ENCODE measurements at places on chromosomes 5 and 9.

GRCh38 chr9:78406933-78407332 lies 110.0 kb downstream of the PSAT1 start:
- peak; percentile 91 for DNase-seq
- no peak overlapping the region for H3K4me3 ChIP-seq
- peaks cover 28% of the 10 kb centered on the region for H3K4me1 ChIP-seq
- H3K27me3 ChIP-seq, result no peaks in the 10 kb centered on the region
- no peaks in the 10 kb centered on the region for H3K36me3 ChIP-seq
- H3K27ac ChIP-seq, result peak overlapping the region; percentile 20

DNA sequence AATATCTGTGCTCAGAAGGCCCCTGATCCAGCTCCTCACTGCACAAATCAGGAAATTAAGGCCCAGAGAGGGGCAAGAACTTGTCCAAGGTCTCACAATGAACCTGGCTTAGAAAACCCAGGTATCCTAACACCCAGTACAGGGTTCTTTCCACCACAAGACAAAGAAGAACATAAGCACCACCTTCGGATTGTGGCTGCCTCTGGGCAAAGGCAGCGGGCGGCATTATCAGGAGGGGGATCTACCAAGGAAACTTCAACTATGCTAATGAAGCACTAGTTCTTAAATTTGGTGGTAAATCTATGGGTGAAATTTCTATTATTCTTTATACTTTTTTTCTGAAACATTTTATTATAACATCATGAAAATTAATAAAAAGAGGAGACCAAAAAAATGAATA lies 17.9 kb downstream of the ANXA6 start:
- peaks cover 80% of the 10 kb centered on the region for H3K36me3 ChIP-seq
- H3K27me3 ChIP-seq, result no peaks in the 10 kb centered on the region
- no peak overlapping the region for H3K4me3 ChIP-seq
- DNase-seq, result no peak
- no peaks in the 10 kb centered on the region for H3K4me1 ChIP-seq
- H3K27ac ChIP-seq, result no peak overlapping the region

- H3K4me1 ChIP-seq, result peaks cover 29% of the 10 kb centered on the region
- DNase-seq, result no peak
- peaks cover 25% of the 10 kb centered on the region for H3K27me3 ChIP-seq
- H3K27ac ChIP-seq, result no peak overlapping the region
Observed at GRCh38 chr9:96133321-96134021, 168.5 kb downstream of the HSD17B3 start.

GRCh38 chr9:112439171-112439570 lies 47.5 kb upstream of the KIAA1958 start:
- no peak overlapping the region for H3K4me3 ChIP-seq
- H3K4me1 ChIP-seq, result peaks cover 10% of the 10 kb centered on the region
- no peak overlapping the region for H3K27ac ChIP-seq
- no peaks in the 10 kb centered on the region for H3K27me3 ChIP-seq
- no peak for DNase-seq

DNA sequence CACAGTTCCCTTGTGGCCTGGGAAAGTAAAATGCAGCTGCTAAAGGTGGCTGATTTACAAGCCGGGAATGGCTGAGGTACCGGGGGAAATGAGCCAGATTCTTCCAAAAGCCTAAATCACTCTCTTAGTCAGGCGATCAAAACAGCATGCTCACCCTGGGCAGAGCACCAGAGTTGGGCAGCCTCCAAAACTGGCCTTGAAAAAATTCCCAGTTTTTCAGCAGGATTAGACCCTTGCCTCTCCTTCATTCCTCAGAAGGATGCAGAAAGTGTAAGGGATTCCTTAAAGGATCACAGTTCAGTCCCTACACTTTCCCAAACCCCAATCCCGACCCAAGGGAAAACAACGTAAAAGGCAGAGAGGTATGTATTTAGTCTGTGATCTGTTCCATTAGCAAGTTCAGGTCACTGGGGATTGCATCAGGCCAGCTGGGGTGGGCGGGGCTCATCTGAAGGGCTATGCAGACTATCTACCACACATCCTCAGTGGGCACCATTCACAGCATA lies 16.9 kb downstream of the TMEM174 start:
- peaks cover 3% of the 10 kb centered on the region for H3K27me3 ChIP-seq
- H3K27ac ChIP-seq, result no peak overlapping the region
- H3K4me1 ChIP-seq, result no peaks in the 10 kb centered on the region
- H3K4me3 ChIP-seq, result no peak overlapping the region
- no peaks in the 10 kb centered on the region for H3K36me3 ChIP-seq

DNA sequence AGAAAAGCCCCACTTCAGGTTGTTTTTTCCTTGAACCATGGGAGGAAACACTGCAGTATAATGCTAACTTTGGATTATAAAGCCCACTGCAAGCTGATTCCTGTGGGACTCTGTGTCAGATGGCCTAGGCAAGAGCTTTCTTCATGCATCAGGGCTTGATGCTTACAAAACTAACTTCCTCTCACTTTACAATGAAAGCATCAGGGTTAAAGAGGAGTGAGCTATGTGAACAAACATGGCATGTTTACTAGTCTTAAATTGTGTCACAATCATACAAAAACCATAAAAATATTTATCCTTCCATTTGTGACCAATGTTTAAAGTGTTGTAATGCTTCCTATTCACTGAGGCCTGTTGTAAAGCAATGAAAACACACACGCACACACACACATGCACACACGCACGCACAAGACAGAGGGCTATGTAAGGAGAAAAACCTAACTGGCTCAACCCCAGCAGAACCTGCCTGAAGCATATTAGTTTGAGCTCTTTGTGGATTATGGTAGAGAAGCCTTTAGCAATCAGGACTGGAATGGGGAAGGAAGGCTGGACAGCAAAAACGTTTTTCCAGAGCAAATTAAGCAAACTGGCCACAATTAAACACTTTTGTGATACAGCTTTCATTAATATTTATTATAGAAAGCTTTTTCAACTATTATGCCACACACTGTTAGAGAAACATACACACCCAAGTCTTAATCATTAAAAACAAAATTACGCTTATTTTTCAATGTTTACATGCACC lies 122.2 kb downstream of the AUH start:
- DNase-seq, result peak; percentile 15
- H3K4me1 ChIP-seq, result 0 out of 2 replicates have a peak, but pooled peaks cover 10% of the 10 kb centered on the region
- no peak overlapping the region for H3K27ac ChIP-seq
- no peaks in the 10 kb centered on the region for H3K27me3 ChIP-seq
- H3K4me3 ChIP-seq, result no peak overlapping the region

DNA sequence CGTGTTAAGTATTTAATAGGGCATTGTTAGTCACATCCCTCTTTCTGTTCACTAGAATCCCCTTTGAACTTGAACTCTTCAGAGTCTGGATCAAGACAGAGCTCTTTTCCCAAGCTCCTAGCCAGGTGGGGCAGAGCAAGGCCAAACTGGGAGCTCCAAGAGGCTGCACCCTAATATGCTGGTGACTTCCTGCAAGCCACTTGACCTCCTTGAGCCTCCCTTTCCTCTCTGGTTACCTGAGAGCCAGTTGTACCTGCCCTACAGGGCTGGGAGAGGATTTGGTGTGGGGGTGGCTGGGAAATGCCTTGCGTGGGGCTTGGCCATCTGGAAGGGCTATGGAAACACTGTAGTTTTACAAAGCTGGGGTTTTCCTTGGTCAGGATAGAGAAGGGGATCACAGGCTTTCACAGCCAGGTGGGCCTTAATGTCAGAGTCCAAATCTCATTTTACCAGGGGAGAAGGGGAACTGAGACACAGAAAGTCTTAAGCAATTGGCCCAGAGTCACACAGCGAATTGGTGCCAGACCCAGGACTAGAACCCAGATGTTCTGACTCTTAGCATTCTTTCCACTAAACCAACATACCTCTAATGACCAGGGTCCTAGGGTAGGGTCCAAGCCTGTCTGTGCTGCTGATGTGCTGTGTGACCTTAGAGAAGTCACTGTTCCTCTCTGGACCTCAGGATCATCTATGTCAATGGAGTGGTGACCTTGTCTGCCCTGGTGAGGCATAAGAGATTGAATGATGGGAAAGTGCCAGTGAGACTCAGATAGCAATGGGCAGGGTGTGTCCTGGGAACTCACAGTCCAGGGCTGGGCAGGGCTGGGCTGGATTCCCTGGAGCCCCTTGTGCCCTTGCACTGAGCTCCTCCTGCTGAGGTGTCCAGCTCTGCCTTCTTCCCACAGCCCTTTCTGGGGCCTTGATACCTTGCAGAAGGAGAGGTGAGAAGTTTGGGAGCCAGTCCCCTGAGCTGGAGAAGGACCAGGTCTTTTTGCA lies 35.8 kb downstream of the GSN start:
- H3K27me3 ChIP-seq, result no peaks in the 10 kb centered on the region
- no peak for DNase-seq
- H3K36me3 ChIP-seq, result peaks cover 22% of the 10 kb centered on the region
- H3K27ac ChIP-seq, result no peak overlapping the region
- no peak overlapping the region for H3K4me3 ChIP-seq

GRCh38 chr9:124707666-124708065 lies 63.4 kb downstream of the NR6A1 start:
- no peak overlapping the region for H3K4me3 ChIP-seq
- DNase-seq, result no peak
- no peaks in the 10 kb centered on the region for H3K36me3 ChIP-seq
- no peaks in the 10 kb centered on the region for H3K27me3 ChIP-seq
- no peak overlapping the region for H3K27ac ChIP-seq

DNA sequence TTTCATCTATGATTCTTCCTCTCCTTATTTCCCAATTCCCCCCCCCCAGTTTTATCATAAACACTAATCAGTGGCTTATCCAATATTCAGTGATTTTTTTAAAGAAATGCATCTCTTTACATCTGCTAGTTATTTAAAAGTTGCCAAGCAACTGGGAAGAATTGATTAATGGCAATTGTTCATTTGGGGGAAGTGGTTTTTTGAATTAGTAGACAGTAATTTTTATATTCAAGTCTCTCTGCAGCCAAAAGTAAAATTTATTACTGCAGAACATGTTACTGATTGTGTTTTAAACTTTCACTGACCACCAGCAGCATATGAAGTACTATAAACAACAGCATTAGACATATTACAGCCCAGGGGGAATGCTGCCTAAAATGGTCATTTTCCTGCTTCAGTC lies 308.8 kb upstream of the NREP start:
- no peak overlapping the region for H3K4me3 ChIP-seq
- no peak for DNase-seq
- H3K27ac ChIP-seq, result no peak overlapping the region
- H3K36me3 ChIP-seq, result no peaks in the 10 kb centered on the region
- no peaks in the 10 kb centered on the region for H3K27me3 ChIP-seq

DNA sequence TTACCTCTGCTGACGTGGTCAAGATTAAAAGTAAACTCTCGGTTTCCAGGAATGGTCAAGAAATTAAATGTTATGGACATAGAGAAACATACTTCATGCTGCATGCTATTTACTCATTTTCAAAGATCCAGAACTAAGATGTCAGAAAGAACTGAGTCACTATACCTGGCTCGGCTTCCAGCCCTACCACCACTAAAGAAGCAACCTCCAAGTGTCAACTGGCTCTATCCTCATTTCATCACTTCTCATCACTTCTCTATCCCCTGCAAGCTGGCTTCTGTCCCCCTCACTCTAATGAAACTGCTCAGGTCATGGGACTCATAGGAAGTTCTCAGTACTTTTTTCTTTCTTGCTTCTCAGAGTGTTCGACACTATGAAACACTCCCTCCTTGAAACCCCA lies 116.2 kb downstream of the CDK5RAP2 start:
- DNase-seq, result no peak
- no peak overlapping the region for H3K27ac ChIP-seq
- H3K4me1 ChIP-seq, result no peaks in the 10 kb centered on the region
- H3K27me3 ChIP-seq, result no peaks in the 10 kb centered on the region
- peaks cover 62% of the 10 kb centered on the region for H3K36me3 ChIP-seq
- H3K4me3 ChIP-seq, result no peak overlapping the region

GRCh38 chr5:39412721-39413394 lies 11.9 kb downstream of the DAB2 start:
- DNase-seq, result peak; percentile 71
- H3K36me3 ChIP-seq, result peaks cover 2% of the 10 kb centered on the region
- no peaks in the 10 kb centered on the region for H3K27me3 ChIP-seq
- peaks cover 65% of the 10 kb centered on the region for H3K4me1 ChIP-seq
- peak overlapping the region; percentile 45 for H3K27ac ChIP-seq
